CD14-positive monocyte (primary cell): ENCODE measurements at places on chromosomes 1 and 21. TPM values are rescaled to one million over a fixed set of nuclear protein-coding genes. Genes with fewer than 3 reads are reported as not detected.
A peak's percentile ranks its signal among the peaks of the same experiment; 100 is the strongest.

- no peak overlapping the region for H3K27ac ChIP-seq
- no peak overlapping the region for H3K4me3 ChIP-seq
- H3K36me3 ChIP-seq, result peaks cover 15% of the 10 kb centered on the region
- no peaks in the 10 kb centered on the region for H3K27me3 ChIP-seq
- DNase-seq, result no peak
Measured at GRCh38 chr1:10529765-10530164, 55.0 kb downstream of the PEX14 start.

- peaks cover 7% of the 10 kb centered on the region for H3K4me1 ChIP-seq
- H3K27me3 ChIP-seq, result no peaks in the 10 kb centered on the region
- H3K27ac ChIP-seq, result no peak overlapping the region
Measured at GRCh38 chr21:33578214-33578613, 10.3 kb downstream of the DONSON start.

GRCh38 chr21:46604975-46605766 is at the start of gene S100B:
TSS of gene S100B (minus strand) at chr21:46605082. CDS start at chr21:46602415, 2,667 bp downstream.
- no peaks in the 10 kb centered on the region for H3K27me3 ChIP-seq
- peaks cover 26% of the 10 kb centered on the region for H3K4me1 ChIP-seq
- no peak for DNase-seq
- peak within 1 kb of the TSS; percentile 82 for H3K27ac ChIP-seq
- H3K36me3 ChIP-seq, result no peaks in the 10 kb centered on the region
- no peak within 1 kb of the TSS for H3K4me3 ChIP-seq

DNA sequence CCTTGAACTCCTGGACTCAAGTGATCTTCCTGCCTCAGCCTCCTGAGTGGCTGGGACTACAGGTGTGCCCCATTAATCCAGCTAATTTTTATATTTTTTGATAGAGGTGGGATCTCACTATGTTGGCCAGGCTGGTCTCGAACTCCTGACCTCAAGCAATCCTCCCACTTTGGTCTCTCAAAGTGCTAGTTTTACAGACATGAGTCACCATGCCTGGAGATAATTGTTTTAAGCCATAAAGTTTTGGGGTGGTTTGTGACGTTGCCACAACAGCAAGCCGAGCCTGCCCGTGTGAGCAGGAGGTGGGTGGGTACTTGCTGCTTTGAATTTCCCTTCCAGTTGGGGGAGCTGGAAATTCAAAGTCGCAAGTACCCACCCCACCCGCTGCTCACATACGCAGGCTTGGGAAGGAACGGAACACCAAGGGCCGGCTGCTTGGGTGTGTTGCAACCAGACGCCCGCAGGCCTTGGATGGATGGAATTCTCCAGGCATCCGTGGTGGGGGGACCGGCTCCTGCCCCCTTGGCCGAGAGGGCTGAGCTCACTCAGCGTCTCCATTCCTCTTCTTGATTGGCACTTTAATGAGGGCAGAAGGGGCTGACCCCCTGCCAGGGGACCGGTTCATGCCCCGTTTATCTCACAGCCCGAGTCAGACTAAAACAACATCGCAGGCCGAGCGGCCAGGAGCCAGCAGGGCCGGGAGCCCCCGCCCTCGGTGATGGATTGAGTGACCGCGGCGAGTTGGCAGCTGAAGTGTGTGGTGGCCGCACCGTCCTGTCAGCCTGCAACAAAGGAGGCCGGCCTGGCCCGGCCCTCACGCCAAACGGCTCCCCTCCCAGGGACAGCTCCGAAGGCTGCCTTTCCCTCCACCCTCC is 78.1 kb downstream of the DHRS3 start:
- no peak overlapping the region for H3K4me3 ChIP-seq
- no peaks in the 10 kb centered on the region for H3K4me1 ChIP-seq
- H3K27me3 ChIP-seq, result peaks cover 3% of the 10 kb centered on the region
- DNase-seq, result no peak
- no peaks in the 10 kb centered on the region for H3K36me3 ChIP-seq

DNA sequence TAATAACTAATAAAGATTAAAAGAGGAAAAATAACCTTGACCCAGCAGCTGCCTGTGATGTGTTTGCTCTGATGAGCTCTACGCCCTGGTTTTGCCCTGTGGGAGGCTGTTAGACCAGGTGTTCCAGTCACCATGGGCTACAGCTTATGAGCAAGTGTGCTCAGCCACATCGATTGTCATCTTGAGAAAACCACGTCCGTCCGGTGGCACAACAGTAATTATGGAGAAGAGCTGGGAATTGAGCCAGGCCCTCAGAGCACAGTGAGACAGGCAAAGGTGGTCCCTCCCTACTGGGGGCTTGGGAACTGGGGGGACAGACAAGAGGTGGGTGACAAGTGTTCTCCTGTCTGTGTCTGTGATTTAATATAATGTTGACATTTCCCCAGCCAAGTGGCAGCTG is 420.5 kb downstream of the MATN1 start:
- H3K4me3 ChIP-seq, result no peak overlapping the region
- H3K4me1 ChIP-seq, result no peaks in the 10 kb centered on the region
- H3K36me3 ChIP-seq, result no peaks in the 10 kb centered on the region
- DNase-seq, result no peak
- H3K27me3 ChIP-seq, result no peaks in the 10 kb centered on the region

- DNase-seq, result peak; percentile 18
- H3K36me3 ChIP-seq, result no peaks in the 10 kb centered on the region
- no peak overlapping the region for H3K27ac ChIP-seq
- H3K27me3 ChIP-seq, result no peaks in the 10 kb centered on the region
Measured at GRCh38 chr1:186218654-186219352, 156.2 kb downstream of the TPR start.

DNA sequence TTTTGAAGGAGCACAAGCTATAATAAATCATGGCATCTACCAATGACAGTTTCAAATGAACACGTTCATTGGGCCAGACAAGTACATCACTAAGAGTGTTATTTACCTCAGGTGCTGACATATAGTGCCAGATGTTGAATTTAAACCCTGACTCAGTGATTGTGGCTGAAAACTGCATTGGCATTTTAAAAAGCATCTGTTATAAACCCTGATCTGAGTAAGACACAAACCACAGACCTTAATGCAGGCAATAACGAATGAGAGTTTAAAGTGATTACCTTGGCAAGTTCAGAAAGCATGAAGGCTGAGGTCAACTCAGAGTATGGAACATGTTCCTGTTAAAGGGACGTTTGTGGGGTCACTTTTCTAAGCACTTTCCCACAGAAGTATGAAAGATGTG is 865.1 kb upstream of the TMPRSS15 start:
- no peaks in the 10 kb centered on the region for H3K27me3 ChIP-seq
- no peak overlapping the region for H3K27ac ChIP-seq
- H3K4me3 ChIP-seq, result no peak overlapping the region
- no peaks in the 10 kb centered on the region for H3K4me1 ChIP-seq
- H3K36me3 ChIP-seq, result no peaks in the 10 kb centered on the region

- H3K36me3 ChIP-seq, result peaks cover 40% of the 10 kb centered on the region
- peaks cover 18% of the 10 kb centered on the region for H3K4me1 ChIP-seq
Measured at GRCh38 chr1:42748021-42748420, 8.0 kb upstream of the CLDN19 start.

GRCh38 chr1:54245501-54245900 is 45.5 kb downstream of the MRPL37 start:
- H3K27me3 ChIP-seq, result no peaks in the 10 kb centered on the region
- no peak for DNase-seq
- H3K36me3 ChIP-seq, result peaks cover 12% of the 10 kb centered on the region
- no peak overlapping the region for H3K4me3 ChIP-seq
- peaks cover 4% of the 10 kb centered on the region for H3K4me1 ChIP-seq

DNA sequence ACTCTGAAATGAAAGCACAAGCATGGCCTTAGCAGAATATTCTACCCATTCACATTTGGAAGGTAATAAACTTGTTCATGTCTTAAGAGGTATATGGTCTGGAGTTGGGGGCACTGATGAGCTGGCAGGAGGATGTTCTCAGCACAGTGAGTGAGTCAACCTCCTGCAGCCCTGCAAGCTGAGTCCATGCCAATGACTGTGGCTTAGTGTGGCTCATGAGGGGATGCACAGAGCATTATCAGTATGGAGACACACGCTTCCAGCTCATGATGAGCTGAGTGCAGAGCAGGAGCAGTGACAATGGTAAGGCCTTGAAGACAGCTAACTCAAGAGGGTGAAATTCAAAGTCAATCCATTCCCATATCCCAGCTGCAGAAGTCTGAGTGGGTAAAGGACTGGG is 102.3 kb downstream of the TNFSF18 start:
- H3K36me3 ChIP-seq, result no peaks in the 10 kb centered on the region
- H3K4me3 ChIP-seq, result no peak overlapping the region
- DNase-seq, result peak; percentile 46

GRCh38 chr21:36450511-36450910 is 29.4 kb downstream of the CLDN14 start:
- no peaks in the 10 kb centered on the region for H3K27me3 ChIP-seq
- no peaks in the 10 kb centered on the region for H3K36me3 ChIP-seq
- H3K4me1 ChIP-seq, result no peaks in the 10 kb centered on the region
- no peak for DNase-seq
- H3K4me3 ChIP-seq, result no peak overlapping the region
- no peak overlapping the region for H3K27ac ChIP-seq

- no peak for DNase-seq
- no peaks in the 10 kb centered on the region for H3K27me3 ChIP-seq
- no peaks in the 10 kb centered on the region for H3K4me1 ChIP-seq
Measured at GRCh38 chr1:169287280-169287679, 80.3 kb downstream of the NME7 start.

GRCh38 chr1:156431769-156432668 is 63.0 kb downstream of the RHBG start:
- peaks cover 15% of the 10 kb centered on the region for H3K4me1 ChIP-seq
- no peak overlapping the region for H3K4me3 ChIP-seq
- no peaks in the 10 kb centered on the region for H3K36me3 ChIP-seq
- H3K27me3 ChIP-seq, result peaks cover 92% of the 10 kb centered on the region
- no peak for DNase-seq

DNA sequence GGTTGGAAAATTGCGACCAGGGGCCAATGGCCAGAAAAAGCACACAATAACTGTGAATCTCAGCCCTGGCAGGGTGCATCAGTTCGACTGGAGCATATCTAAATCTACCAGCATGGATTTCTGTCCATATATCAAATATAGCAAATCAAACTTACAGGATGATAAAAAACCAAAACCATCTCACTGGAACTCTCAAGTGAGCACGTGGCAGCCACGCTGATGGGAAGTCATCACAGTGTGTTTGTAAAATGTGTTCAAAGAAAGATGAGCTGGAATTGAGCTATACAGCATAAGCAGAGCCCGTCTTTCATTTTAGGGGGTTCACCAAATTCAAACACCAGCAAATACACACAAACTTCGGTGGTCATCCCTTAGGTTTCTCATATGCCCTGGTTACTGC is 610.1 kb downstream of the AJAP1 start:
- no peaks in the 10 kb centered on the region for H3K27me3 ChIP-seq
- H3K4me3 ChIP-seq, result no peak overlapping the region
- no peaks in the 10 kb centered on the region for H3K4me1 ChIP-seq
- no peak overlapping the region for H3K27ac ChIP-seq
- DNase-seq, result no peak
- no peaks in the 10 kb centered on the region for H3K36me3 ChIP-seq

DNA sequence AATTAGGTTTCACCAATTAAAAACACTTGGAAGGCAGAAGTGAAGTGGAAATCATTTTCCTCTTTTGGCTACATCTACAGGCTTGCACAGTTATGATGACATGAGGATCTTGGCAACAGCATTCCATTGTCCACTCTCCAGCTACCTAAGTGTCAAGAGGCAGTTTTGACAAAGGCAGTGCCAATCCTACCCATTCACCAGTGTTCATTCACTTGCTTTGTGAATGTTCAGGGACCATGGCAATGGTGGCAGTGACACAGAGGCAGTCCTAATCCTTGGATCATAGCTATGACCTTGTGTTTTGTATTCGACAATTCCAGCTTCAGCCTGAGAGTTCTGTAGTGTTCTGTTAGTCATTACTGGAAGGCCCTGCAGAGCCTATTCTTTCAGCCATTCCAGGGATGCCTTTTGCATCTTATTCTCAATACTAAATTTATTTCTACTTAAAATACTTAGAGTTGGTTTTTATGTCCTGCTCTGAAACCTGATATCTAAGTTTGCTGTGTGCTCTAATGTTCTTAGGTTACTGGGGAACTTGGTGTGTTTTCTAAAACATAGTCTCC is 36.7 kb downstream of the CRB1 start:
- H3K4me1 ChIP-seq, result no peaks in the 10 kb centered on the region
- H3K27ac ChIP-seq, result no peak overlapping the region
- DNase-seq, result no peak

DNA sequence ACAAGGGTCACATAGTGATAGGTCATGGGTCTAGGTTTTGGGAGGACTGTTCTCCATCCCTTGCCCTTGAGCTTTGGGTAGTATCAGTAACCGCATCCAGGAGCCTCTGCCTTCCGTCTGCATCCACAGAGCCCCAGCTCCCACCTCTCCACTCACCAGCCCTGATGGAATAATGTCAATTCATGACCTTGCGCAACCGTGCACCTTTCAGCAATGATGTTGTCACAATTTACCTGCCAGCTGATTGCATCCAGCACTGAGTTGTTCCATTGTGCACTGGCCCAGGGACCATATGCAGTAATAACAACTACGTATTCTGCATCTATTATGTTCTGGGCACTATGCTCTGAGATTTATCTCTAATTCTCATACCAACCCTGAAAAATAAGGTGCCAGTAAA is 1.4 kb downstream of the CAPN8 start:
- no peak overlapping the region for H3K4me3 ChIP-seq
- no peaks in the 10 kb centered on the region for H3K36me3 ChIP-seq
- no peak for DNase-seq
- H3K4me1 ChIP-seq, result no peaks in the 10 kb centered on the region
- no peak overlapping the region for H3K27ac ChIP-seq

GRCh38 chr1:37989361-37989930 is 376 bp downstream of the SF3A3 start:
- peak; percentile 85 for DNase-seq
- H3K4me1 ChIP-seq, result peaks cover 23% of the 10 kb centered on the region
- H3K27ac ChIP-seq, result peak overlapping the region; percentile 83
- H3K4me3 ChIP-seq, result peak overlapping the region; percentile 91
- peaks cover 27% of the 10 kb centered on the region for H3K36me3 ChIP-seq

DNA sequence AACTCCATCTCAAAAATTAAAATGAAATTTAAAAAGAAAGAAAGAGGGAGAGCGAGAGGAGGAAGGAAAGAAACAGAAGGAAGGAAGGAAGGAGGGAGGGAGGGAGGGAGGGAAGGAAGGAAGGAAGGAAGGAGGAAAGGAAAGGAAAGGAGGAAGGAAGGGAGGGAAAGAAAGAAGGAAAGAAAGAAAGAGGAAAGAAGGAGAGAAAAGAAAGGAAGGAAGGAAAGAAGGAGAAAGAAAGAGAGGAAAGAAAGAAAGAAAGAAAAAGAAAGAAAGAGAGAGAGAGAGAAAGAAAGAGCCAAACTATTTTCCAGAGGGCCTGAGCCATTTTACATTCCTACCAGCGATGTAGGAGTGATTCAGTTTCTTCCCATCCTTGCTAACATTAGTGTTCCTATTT is 364.0 kb downstream of the RGS7 start:
- no peak overlapping the region for H3K27ac ChIP-seq
- DNase-seq, result no peak
- H3K27me3 ChIP-seq, result no peaks in the 10 kb centered on the region
- no peaks in the 10 kb centered on the region for H3K4me1 ChIP-seq
- no peak overlapping the region for H3K4me3 ChIP-seq
- H3K36me3 ChIP-seq, result no peaks in the 10 kb centered on the region

- peaks cover 95% of the 10 kb centered on the region for H3K4me1 ChIP-seq
- no peaks in the 10 kb centered on the region for H3K36me3 ChIP-seq
- H3K4me3 ChIP-seq, result no peak overlapping the region
Measured at GRCh38 chr1:153395136-153395685, 4.3 kb upstream of the S100A8 start.

Gene LAMC2
- polyA plus RNA-seq, result not detected

Gene DISC1
- polyA plus RNA-seq, result 5.8 TPM

Gene FAM3B
- polyA plus RNA-seq, result 0.11 TPM in 1 of 2 replicates, not detected in the other

Gene HCRTR1
- polyA plus RNA-seq, result not detected in 2 replicates

Gene ETNK2
- 0.03 TPM in 1 of 2 replicates, not detected in the other for polyA plus RNA-seq

Gene GBP7
- not detected for polyA plus RNA-seq

Gene BOLA1
- 17.6 TPM for polyA plus RNA-seq

Gene PRELP
- not detected for polyA plus RNA-seq

Gene OXCT2
- polyA plus RNA-seq, result 0.75 and 1.4 TPM in 2 replicates

Gene SLAMF7
- polyA plus RNA-seq, result 16.0 TPM

Gene TIAM1
- 32.4 and 55.0 TPM in 2 replicates for polyA plus RNA-seq

Gene SERTAD4
- polyA plus RNA-seq, result not detected
